ENCODE measurements at places on chromosomes 13 and 19.

DNA sequence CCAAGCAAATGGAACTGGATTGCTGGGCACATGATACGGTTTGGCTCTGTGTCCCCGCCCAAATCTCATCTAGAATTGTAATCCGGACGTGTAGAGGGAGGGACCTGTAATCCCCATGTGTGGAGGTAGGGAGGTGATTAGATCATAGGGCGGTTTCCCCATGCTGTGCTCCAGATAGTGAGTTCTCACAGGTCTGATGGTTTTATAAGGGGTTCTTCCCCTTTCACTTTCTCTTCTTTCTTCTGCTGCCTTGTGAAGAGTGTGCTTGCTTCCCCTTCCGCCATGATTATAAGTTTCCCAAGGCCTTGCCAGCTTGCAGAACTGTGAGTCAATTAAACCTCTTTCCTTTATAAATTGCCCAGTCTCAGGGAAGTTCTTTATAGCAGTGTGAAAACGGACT is 32.6 kb upstream of the MTIF3 start:
- DNase-seq: no peak
- no peaks in the 10 kb centered on the region for H3K36me3 ChIP-seq
- no peak overlapping the region for H3K27ac ChIP-seq
- no peaks in the 10 kb centered on the region for H3K27me3 ChIP-seq
- H3K4me3 ChIP-seq: no peak overlapping the region

DNA sequence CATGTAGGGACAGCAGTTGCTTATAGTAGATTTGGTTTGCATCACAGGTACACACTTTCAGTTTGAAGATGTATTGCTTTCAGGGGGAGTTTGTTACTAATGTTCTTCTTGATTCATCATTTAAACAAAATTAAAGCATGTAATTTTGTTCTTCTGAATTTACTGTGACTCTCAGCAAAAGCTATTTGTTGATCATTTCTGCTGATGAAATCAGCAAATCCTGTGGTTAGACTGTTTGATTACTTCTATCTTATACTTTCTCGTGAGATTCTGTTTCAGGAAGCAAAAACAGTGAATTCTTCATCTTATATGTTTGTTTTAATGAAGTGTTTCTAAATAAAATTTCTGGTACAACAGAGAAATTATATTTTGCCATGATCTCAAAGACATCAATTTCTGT is 497.6 kb downstream of the GPC6 start:
- no peak overlapping the region for H3K4me3 ChIP-seq
- H3K27me3 ChIP-seq: peaks cover 3% of the 10 kb centered on the region
- peak overlapping the region; percentile 22 for H3K27ac ChIP-seq
- H3K4me1 ChIP-seq: peaks cover 50% of the 10 kb centered on the region
- peaks cover 22% of the 10 kb centered on the region for H3K36me3 ChIP-seq
- no peak for DNase-seq

GRCh38 chr13:112931028-112931934 is 37.7 kb upstream of the MCF2L start:
- peaks cover 28% of the 10 kb centered on the region for H3K4me1 ChIP-seq
- peaks cover under 1% of the 10 kb centered on the region for H3K36me3 ChIP-seq
- H3K27me3 ChIP-seq: peaks cover 12% of the 10 kb centered on the region
- no peak overlapping the region for H3K27ac ChIP-seq
- DNase-seq: peak; percentile 48

DNA sequence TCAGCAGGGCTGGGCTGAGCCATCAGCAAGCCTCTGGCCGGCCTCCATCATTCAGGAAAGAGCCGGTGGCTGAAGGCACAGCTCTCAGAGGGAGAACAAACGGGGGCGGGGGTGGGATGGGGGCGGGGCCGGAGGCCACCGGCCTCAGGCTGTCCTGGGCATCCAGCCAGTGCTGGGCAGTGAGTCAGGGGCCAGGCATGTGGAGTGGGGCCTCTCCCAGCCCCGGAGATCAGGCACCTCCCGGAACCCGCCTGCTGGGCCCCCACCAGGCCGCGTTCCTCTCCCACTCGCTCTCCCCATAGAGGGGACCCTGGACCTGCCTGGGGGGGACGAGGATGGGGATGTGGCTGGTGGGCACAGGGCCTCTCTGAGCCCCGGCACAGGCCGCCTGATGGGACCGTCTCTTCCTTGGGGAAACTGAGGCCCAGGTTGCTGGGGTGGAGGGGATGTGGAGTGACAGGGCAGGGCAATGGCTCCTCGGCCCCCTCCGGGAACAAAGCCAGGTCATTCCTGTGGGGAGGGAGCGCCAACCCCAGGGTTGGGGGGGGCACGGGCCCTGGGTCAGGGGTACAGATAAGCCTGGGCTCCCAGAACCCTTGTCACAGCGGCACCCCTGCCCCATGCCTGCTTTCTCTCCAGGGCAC is 12.9 kb downstream of the SPC24 start:
- DNase-seq: peak; percentile 40
- H3K4me3 ChIP-seq: no peak overlapping the region
- no peak overlapping the region for H3K27ac ChIP-seq
- H3K27me3 ChIP-seq: no peaks in the 10 kb centered on the region
- peaks cover 38% of the 10 kb centered on the region for H3K4me1 ChIP-seq

DNA sequence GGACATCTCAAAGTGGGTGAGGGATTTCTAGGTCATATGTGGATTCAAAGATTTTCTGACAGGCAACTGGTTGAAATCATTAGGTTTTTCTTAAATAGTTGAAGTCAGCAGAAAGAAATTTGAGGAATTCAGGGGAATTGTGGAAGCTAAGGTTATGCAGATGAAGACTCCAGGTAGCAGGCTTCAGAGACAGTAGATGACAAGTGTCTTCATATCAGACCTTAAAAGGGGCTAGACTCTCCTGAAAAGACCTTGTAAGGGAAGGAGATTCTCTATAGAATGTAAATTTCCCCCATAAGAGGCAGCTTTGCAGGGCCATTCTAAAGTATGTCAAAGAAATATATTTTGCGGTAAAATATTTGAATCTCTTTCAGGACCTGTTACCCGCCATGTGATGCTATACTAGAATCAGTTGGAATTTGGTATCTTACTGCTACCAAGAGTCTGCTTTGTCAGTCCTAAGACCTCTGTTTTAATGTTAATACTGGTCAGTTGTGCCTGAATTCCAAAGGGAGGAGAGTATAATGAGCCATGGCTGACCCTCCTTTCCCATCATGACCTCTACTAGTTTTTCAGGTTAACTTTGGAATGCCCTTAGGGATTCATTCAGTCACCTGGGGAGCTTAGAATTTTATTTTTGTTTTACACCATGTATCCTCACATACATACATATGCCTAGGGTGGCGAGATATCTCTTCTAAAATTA is 1115.5 kb upstream of the SLC10A2 start:
- no peaks in the 10 kb centered on the region for H3K36me3 ChIP-seq
- no peaks in the 10 kb centered on the region for H3K27me3 ChIP-seq
- no peak overlapping the region for H3K27ac ChIP-seq
- no peaks in the 10 kb centered on the region for H3K4me1 ChIP-seq
- DNase-seq: no peak
- H3K4me3 ChIP-seq: no peak overlapping the region

DNA sequence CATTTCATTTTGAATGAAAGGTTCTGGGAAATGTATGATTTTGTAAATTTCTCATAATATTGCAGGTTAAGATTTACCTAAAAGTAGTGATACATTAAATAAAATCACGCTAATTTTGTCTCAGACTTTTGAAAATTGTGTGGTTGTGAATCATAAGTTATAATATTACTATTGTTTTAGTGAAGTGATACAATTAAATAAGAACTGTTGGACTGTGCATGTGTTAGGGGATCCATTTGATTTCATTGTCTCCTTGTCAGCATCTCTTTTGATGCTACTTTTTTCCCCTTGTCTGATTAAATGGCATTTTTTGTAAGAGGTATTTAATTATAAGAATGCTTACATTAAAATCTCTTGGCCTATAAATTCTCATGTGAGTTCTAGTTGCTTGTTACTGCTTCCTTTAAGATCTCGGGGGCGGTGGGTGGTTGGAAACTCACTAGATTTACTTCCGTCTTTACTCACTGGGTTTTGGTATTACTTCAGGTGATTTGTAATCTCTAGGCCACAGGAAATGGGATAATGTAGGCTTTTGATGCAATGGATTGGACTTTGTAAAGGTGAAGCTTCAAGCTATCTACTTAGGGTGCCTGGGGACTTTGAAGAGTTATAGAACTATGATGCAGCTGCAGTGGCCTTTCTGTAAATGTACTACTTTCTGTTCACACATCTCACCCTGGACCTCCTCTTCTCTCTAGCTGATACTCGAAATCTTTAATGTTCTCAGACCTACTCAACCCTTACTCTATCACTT is 66.5 kb downstream of the PAN3 start:
- peaks cover 65% of the 10 kb centered on the region for H3K36me3 ChIP-seq
- no peak for DNase-seq
- peak overlapping the region; percentile 1 for H3K27ac ChIP-seq
- H3K4me3 ChIP-seq: no peak overlapping the region
- peaks cover 2% of the 10 kb centered on the region for H3K27me3 ChIP-seq

DNA sequence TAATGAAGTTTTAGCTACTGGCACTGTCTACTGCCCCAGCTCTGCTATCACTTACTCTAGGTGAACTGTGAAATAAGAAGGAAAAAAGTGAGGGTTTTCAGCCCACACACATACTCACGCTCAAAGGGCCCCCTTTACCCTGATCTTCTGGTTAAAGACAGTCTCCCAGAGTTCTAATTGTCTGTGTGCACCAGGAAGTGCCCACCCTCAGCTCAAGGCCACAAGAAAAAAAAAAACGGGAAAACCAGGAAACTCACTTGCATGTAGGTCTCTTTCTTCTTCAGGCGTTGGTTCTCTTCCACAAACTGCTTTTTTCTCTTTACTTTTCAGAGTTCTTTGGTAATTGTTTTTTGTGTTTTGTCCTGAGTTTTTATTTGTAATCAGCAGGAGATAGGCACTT is 22.1 kb downstream of the RAP2A start:
- peak overlapping the region; percentile 84 for H3K27ac ChIP-seq
- H3K36me3 ChIP-seq: peaks cover 86% of the 10 kb centered on the region
- H3K4me3 ChIP-seq: no peak overlapping the region
- no peaks in the 10 kb centered on the region for H3K27me3 ChIP-seq

- H3K27ac ChIP-seq: no peak overlapping the region
- peak overlapping the region; percentile 92 for H3K4me3 ChIP-seq
- H3K36me3 ChIP-seq: peaks cover 37% of the 10 kb centered on the region
- H3K27me3 ChIP-seq: peaks cover 28% of the 10 kb centered on the region
- DNase-seq: peak; percentile 57
These were observed 949 bp downstream of the RAB3A start for GRCh38 chr19:18202778-18203407.

DNA sequence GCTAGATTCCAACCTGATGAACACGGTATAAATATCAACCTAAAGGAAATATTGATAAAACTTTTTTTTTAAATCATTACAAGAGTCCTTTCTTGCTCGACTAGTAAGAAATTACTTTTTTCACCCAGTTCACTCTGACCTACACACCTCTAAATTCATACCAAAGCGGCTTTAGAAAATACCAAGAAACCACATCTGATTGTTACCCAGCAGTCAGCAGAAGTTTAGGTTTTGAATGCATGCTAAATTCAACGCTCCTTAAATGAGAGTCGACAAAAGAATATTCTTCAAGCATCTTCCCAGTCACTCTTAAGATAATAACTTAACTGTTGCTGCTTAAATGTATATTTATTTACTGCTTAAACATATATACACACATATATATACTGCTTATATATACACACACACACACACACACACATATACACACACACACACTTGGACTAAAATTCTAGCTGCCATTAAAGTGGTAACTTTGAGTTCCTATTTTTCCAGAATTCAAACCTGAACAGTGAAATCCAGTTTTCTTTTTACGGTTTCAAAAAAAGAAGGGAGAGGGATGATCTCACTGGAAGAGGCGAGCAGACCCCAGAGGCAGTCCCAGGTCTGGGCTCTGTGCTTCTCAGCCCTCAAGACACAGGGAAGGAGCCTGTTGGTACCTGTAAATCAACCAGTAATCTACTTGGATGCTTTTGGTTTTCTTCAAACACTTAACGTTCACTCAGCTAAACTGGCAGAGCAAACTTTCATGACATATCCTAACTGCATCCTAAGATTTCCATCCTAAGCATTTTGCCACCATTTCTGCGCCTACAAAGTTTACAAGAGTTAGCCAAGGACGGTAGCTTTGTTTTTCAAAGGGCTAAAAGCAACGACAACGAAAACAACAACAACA is 1.7 kb downstream of the STK24 start:
- H3K4me3 ChIP-seq: peak overlapping the region; percentile 92
- DNase-seq: no peak
- peaks cover 11% of the 10 kb centered on the region for H3K36me3 ChIP-seq
- peaks cover 8% of the 10 kb centered on the region for H3K27me3 ChIP-seq
- H3K27ac ChIP-seq: peak overlapping the region; percentile 89

GRCh38 chr13:76667551-76667950 is 218.7 kb downstream of the KCTD12 start:
- H3K27ac ChIP-seq: no peak overlapping the region
- H3K4me3 ChIP-seq: no peak overlapping the region
- H3K27me3 ChIP-seq: peaks cover 4% of the 10 kb centered on the region
- H3K36me3 ChIP-seq: no peaks in the 10 kb centered on the region
- DNase-seq: no peak
- no peaks in the 10 kb centered on the region for H3K4me1 ChIP-seq
